ENCODE measurements at places on chromosomes 13 and 19.
A peak's percentile ranks its signal among the peaks of the same experiment; 100 is the strongest.

- no peak for DNase-seq
Observed at GRCh38 chr19:6014551-6015135, 36.7 kb upstream of the RANBP3 start.

- no peak for DNase-seq
Observed at GRCh38 chr19:44924243-44924725, 9.9 kb downstream of the APOC1 start.

DNA sequence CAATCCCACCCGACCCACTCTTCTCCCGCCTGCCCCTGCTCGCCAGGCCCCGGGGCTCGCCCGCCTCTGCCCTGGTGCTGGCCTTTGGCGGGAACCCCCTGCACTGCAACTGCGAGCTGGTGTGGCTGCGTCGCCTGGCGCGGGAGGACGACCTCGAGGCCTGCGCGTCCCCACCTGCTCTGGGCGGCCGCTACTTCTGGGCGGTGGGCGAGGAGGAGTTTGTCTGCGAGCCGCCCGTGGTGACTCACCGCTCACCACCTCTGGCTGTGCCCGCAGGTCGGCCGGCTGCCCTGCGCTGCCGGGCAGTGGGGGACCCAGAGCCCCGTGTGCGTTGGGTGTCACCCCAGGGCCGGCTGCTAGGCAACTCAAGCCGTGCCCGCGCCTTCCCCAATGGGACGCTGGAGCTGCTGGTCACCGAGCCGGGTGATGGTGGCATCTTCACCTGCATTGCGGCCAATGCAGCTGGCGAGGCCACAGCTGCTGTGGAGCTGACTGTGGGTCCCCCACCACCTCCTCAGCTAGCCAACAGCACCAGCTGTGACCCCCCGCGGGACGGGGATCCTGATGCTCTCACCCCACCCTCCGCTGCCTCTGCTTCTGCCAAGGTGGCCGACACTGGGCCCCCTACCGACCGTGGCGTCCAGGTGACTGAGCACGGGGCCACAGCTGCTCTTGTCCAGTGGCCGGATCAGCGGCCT lies 4.1 kb downstream of the LRFN3 start:
- DNase-seq, result peak; percentile 9

GRCh38 chr19:32053376-32053775 lies 292.0 kb upstream of the ZNF507 start:
- DNase-seq, result no peak

- DNase-seq, result peak; percentile 15
Observed at GRCh38 chr13:110412132-110412914, 105.2 kb downstream of the COL4A2 start.

GRCh38 chr13:40096357-40096901 lies 441.0 kb downstream of the COG6 start:
- peak; percentile 35 for DNase-seq

GRCh38 chr19:37763488-37763887 lies 15.9 kb downstream of the ZNF573 start:
- no peak for DNase-seq

GRCh38 chr19:34017601-34018000 lies 154.7 kb upstream of the LSM14A start:
- no peak for DNase-seq

DNA sequence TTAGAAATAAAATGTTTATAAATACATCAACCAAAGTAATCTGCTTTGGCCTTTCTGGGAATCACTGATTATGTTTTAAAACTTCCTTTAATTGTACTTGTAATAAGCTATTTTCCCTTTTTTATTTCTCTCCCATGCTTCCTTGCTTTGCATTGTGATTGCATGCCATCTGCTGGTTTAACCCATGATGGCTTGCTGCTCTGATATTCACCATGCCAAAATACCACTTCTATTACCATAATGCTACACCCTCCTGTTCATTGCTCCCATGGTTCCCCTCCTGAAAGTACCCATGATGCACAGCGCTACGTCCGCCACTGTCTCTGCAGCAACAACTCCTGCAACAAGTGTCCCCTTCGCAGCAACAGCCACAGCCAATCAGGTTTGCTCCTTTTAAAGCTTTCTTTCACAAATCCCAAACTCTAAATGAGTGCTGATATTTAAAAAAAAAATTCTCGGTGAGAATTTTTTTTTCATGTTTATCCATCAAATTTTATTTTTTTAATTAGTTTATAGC lies 67.7 kb upstream of the RAP2A start:
- DNase-seq, result no peak

GRCh38 chr13:110108348-110109139 lies 198.4 kb downstream of the COL4A1 start:
- DNase-seq, result no peak

- DNase-seq, result no peak
Observed at GRCh38 chr13:35392768-35393167, 83.7 kb downstream of the MAB21L1 start.

- no peak for DNase-seq
Observed at GRCh38 chr13:44273216-44273615, 100.4 kb upstream of the SERP2 start.

GRCh38 chr19:12828494-12828893 lies 5.9 kb downstream of the RTBDN start:
- DNase-seq, result no peak

DNA sequence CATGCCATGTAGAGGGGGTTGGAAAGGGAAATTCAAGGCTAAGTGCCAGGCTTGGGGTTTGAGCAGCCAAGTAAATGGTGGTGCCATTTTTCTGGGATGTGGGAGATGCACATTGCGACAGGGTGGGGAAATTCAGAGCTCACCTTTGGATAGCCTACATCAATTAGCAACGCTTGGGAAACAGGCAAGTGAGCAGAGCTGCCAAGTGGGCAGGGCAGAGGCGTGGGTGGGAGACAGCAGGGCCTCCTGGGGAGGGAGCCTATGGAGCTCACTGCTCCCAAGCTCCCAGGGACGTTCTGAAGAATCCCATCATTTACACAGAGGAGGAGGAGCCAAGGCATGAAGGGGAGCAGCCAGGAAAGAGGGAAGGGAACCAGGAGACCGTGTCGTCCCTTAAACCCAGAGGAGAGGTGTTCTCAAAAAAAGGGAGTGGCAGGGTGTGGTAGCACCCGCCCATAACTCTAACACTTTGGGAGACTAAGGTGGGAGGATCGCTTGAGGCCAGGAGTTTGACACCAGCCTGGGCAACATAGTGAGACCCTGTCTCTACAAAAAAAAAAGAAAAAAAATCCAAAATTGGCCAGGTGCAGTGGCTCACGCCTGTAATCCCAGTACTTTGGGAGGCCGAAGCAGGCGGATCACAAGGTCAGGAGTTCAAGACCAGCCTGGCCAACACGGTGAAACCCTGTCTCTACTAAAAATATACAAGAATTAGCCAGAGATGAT lies 11.5 kb upstream of the CCNE1 start:
- no peak for DNase-seq

DNA sequence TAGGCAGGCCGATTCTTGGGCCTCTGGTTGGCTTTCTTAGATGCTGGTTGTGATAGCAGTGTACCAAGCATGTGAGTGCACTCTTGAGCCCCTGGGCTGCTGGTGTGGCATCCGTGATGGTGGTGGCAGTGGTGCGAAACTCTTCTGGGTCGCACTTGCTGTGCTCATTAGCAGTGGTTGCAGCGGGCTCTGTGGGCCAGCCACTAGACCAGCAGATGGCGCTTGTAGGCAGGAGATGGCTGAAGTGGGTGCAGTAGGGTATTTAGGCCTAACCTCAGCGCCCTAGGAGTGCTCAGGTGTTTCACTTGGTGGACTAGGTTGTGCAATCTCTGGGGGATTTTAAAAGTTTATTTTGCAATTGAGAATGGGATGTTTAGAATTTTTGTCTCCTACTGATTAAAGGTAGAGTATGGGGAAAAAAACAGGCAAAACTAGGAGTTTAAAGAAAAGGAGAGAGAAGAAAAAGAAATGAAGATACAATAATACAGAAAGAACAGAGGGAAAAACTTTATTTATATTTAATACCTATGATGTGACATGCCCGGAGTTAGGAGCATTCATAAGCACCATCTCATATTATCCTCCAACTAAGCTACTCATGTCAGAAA lies 4.3 kb upstream of the ZNF17 start:
- DNase-seq, result peak; percentile 50
